Brain microvascular endothelial cell (primary cell): ENCODE measurements at places on chromosomes 5 and 9.

GRCh38 chr5:151023047-151023615 lies 2.7 kb downstream of the GPX3 start:
- peak; percentile 35 for DNase-seq

GRCh38 chr9:68637020-68637419 lies 68.0 kb upstream of the PIP5K1B start:
- DNase-seq: no peak

DNA sequence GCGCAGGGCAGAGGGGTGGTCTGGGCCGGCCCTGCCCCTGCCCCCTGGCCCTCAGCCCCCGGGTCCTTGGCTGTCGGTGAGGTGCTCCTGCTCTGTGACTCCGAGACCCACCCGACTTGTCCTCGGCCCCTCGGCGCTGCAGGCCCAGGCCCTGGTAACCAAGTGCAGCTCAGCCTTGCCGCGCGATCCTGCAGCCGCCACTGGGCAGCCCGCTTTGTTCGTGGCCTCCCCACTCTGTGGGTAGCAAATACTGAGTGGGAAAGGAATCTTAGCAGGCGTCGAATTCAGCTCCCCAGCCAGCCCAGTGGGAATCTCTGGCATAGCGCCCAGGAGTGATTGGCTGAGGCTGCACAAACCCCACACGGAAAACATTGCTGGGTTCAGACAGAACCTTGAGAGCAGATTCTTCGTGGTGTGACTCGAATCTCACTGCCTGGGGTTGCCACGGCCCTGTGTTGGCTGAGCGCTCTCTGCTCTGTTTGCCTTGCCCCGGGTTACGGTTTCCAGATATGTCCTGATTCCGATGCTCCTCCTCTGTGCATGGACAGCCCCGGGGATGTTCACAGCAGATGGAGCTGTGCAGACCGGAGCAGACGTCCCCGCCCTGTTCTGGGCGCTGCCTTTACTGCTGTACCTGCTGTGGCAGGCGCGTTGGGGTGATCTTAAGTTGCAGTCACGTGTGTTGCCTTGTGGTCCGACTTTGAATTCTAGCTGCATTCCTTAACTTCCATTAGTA lies 13.4 kb upstream of the EXOC3 start:
- DNase-seq: peak; percentile 38

DNA sequence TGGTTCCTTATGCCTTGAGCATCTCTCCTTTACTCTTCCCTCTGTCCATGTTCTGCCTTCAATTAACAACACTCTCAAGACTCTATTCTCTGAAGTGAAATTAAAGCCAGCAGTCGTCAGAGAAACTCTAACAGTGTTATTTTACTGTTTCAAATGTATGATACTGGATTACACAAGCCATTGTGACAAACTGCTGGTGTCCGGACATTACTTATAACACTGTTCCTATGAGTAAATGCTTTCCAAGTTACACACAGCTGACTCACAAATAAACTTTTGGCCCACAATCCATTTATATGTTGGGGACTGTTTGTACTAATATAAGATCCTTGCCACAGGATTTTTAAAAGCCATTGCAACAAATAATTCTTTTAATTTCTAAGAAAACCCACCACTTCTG lies 63.2 kb upstream of the GHR start:
- peak; percentile 47 for DNase-seq

DNA sequence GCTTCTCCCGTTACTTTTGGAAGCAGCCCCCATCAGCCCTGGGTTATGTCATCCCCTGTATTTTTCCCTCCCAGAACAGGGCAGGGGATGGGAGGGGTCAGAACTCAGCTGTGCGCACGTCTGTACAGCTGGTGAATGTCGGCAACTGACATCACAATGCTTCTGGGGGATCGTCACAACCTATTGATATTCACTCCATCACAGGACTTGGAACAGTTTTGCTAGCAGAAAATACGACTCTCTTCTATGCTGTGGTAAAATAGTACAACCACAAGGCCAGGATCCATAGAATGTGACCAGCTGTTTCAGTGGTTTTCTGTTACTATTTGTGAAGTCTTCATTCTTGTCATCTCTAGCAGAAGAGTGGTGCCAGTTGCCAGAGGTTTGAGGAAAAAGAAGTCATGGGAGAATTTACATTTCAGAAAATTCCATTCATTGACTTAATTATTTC lies 77.1 kb upstream of the KLF4 start:
- no peak for DNase-seq

- DNase-seq: no peak
Measured at GRCh38 chr5:94632024-94632423, 13.6 kb downstream of the SLF1 start.

- DNase-seq: no peak
Measured at GRCh38 chr9:114141553-114142402, 13.6 kb upstream of the COL27A1 start.

DNA sequence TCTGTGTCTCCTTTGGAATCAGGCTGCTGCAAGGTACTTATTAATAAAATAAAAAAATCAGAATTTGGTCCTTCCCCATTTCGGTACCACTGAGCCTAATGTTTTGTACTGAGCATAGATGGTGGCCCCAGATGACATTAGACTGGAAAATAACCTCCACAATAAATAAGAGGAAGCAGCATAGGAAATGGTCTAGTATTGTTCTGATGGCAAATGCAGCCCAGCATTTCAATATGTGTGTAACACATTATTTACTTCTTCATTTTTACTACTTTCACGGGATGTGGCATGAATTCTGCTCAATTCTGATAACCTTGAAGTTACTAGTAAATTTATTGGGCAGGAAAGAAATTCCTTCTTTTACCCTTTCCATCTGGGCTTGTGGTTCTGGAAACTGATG lies 295.6 kb downstream of the ADGRV1 start:
- DNase-seq: no peak

DNA sequence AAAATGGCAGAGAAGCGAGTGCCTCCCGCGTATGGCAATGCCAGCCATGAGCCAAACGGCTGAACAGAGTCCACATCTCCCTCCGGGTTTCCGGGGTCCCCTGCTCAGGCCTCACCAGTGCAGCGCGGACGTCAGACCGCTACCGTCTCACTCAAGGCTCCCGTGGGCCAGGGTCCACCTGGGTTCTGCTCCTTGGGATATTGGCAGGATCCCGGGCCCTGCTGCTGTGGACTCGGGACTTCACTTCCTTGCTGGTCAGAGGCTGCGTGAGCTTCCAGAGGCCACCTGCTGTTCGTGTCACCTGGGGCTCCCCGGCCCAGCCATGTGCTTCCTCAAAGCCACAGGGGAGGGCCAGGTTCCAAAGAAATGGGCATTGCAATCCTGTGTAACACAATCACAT lies 38.4 kb upstream of the CLPTM1L start:
- DNase-seq: no peak

GRCh38 chr9:106868565-106868964 lies 5.6 kb downstream of the ZNF462 start:
- DNase-seq: no peak

DNA sequence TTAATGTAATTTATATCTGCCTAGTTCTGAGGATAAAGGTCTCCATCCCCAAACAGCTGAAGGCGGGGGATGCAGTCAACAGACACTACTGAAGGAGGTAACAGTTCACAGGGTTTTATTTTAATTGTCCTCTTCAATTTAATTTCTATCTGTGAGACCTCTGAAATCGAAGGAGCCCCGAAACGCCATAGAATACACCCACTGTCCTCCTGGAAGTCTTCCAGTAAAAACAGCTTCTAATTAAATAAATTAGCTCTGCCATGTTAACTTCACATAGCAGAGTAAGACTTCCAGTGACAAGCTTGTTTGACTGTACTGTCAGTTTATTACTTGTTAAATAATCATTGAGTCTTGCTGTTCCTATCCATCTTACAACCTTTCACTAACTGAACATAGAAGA lies 193.5 kb downstream of the SEC61B start:
- no peak for DNase-seq

DNA sequence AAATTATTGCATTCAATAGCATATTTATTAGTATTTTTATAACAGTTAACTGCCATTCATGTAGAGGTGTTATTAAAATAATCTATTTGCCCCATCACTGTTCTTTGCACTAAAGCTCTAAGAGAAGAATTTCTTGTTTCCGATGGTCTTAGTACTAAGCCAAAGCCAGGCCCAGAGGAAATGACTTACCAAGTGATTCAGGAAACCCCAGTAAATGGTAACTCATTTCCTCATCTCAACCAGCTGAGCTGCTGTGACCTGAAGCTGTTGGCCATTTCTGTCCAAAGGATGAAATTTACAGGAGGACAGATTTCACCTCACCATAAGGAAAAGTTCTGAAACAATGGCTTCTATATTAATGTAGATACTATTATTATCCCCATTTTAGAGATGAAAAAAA lies 117.0 kb downstream of the PIK3R1 start:
- no peak for DNase-seq

- DNase-seq: no peak
Measured at GRCh38 chr5:160325716-160326115, 13.4 kb upstream of the CCNJL start.

DNA sequence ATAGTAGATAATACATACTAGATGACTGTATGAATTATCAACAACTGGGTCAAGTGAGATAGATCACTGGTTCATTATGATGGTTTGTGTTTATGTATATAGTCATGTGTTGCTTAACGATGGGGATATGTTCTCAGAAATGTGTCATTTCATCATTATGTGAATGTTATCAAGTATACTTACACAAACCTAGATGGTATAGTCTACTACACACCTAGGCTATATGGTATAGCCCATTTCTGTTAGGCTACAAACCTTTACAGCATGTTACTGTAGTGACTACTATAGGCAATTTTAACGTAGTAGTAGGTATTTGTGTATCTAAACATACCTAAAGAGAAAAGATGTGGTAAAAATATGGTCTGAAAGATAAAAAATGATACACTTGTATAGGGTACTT lies 31.0 kb downstream of the TMEM38B start:
- DNase-seq: no peak

DNA sequence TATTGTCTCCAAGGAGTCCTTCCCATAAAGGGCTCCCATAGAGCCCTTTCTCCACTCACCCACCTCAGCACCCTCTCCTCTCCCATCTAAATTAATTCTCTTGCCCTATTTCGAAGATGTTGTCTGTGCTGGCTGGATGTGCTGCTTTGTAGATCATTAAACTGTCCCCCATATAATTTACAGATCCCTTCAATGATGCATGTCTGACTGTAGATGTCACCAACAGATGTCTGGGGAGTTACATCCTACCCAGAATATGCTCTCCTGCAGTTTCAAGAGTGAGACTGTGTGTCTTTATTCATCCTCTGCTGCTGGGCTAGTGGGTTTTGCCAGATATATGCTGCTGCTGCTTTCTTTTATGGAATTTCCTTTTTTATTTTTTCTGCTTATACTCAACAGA lies 351.2 kb downstream of the MLLT3 start:
- DNase-seq: no peak

- no peak for DNase-seq
Measured at GRCh38 chr9:109426626-109427402, 71.3 kb downstream of the PTPN3 start.

GRCh38 chr5:34008802-34009201 lies 952 bp upstream of the AMACR start:
- DNase-seq: no peak

GRCh38 chr5:68187268-68188055 lies 28.1 kb upstream of the PIK3R1 start:
- DNase-seq: no peak

DNA sequence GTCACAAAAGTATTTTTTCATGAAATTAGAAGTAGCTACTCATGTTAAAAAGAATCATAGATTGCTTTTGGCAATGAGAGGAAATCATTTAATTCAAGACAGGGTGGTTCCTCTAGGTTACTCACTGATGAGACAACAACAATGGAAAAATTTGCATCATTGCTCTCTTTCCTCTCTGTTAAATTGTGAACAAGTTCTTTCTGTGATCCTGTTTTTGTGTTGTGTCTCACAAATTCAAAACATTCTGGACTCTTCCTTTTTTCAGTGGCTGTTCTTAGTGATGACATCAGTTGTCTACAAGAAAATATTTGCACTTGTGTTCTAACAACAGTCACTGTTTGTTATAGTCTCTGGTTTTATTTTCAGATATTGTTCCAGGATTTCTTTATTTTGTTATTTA lies 95.3 kb downstream of the XRCC4 start:
- no peak for DNase-seq

DNA sequence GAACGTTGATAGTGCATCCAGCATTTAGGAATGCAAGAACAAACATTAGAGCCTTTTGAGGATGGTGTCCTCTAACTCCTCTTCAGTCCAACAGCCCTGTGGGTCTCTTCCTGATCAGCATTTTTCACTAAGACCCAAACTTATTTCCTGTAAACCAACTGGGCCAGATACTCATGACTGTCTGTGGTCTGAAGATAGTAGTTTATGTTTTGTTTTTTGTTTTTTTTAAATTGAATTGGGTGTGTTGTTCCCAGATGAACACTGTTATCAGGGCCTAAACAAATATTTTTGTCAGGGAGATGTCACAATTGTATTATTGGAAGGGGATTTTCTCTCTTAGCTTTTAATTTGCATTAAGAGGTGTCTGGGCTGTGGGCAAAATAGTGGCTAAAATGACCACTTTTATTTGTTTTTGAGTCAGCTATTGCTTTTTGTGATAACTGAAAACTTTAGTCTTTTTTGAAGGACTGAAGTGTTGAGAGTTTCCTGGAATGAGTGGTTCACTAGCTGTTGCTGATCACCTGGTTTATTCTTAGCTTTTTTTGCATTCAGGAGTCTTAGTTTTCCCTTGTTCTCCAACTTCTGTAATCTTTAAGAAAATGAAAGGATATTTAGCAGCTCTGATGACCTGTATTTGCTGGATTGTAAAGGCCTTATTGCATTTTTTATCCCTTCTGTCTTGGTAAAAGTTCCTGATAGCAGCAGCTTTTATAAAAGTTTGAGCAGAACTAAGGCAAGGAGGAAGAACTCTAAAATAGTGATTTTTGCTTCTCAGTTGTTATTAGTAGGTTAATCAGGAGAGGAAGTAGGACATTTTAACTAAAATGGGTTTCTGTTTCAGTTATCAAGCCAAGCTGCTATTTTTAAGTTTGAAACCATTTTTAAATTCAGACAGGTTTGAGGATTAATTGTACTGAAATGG lies 5.5 kb downstream of the MAN2A1 start:
- DNase-seq: no peak

DNA sequence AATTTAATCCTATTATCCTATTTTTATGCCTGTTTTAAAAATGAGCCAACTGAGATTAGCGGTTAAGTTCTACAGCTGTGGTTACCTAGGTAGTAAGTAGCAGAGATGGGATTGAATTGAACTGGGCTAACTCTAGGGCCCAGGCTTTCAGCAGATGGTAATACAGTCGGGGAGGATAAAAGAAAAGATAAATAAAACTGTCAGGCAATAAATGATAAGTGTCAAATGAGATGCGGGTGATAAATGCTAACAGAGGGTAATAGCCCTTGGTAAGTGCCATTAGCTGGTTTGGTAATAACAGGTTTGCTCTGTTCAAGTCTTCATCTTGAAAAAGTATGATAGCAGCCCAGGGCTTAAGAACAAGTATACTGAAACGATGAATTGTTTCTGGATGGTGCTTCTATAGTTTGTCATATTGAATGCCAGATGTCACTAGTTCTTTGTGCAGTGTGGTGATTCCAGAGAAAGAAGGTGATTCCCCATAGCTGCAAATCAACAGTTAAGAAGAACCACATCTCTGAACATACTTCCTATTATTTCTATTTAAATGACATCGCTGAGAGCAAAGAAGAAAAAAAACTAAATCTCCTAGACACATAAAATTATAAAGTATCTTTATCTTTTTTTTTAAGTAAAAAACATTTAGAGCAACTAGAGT lies 360.8 kb upstream of the PANK3 start:
- no peak for DNase-seq

GRCh38 chr9:100485196-100485595 lies 12.2 kb downstream of the TMEFF1 start:
- no peak for DNase-seq
